CD14-positive monocyte (primary cell): ENCODE measurements at places on chromosomes 4 and X.

GRCh38 chrX:47380268-47380667, 9.9 kb downstream of the ZNF157 start:
- no peak overlapping the region for H3K27ac ChIP-seq
- H3K36me3 ChIP-seq: no peaks in the 10 kb centered on the region

- H3K27me3 ChIP-seq: no peaks in the 10 kb centered on the region
- no peak overlapping the region for H3K27ac ChIP-seq
- no peaks in the 10 kb centered on the region for H3K4me1 ChIP-seq
- no peaks in the 10 kb centered on the region for H3K36me3 ChIP-seq
- DNase-seq: no peak
Measured at GRCh38 chr4:8725071-8725841, 132.7 kb downstream of the CPZ start.

- no peak for DNase-seq
- H3K27ac ChIP-seq: no peak overlapping the region
- H3K4me3 ChIP-seq: no peak overlapping the region
- H3K36me3 ChIP-seq: no peaks in the 10 kb centered on the region
- no peaks in the 10 kb centered on the region for H3K27me3 ChIP-seq
Measured at GRCh38 chr4:124295413-124295812, 417.1 kb downstream of the ANKRD50 start.

DNA sequence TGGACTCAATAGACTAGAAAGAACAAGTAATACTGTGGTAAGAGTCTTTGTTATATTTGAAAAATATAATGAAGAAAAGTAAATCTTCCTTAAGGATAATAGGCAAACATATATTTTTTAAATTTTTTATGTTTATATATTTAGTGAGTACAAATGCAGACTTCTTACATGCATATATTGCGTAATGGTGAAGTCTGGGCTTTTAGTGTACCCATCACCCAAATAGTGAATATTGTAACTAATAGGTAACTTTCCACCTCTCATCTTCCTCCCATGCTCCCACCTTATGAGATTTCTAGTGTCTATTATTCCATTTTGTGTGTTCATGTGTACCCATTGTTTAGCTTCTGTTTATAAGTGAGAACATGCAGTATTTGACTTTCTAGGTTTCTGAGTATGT, 711.2 kb upstream of the NDST4 start:
- H3K4me1 ChIP-seq: no peaks in the 10 kb centered on the region
- H3K4me3 ChIP-seq: no peak overlapping the region
- no peaks in the 10 kb centered on the region for H3K36me3 ChIP-seq
- no peak for DNase-seq

- no peaks in the 10 kb centered on the region for H3K4me1 ChIP-seq
- no peaks in the 10 kb centered on the region for H3K36me3 ChIP-seq
Measured at GRCh38 chrX:103063918-103064434, at the start of gene BEX1. TSS of gene BEX1 (minus strand) at chrX:103064171. CDS start at chrX:103063274, 897 bp downstream.
